ENCODE measurements at places on chromosomes 2 and 18. TPM values are rescaled to one million over a fixed set of nuclear protein-coding genes. Genes with fewer than 3 reads are reported as not detected.

DNA sequence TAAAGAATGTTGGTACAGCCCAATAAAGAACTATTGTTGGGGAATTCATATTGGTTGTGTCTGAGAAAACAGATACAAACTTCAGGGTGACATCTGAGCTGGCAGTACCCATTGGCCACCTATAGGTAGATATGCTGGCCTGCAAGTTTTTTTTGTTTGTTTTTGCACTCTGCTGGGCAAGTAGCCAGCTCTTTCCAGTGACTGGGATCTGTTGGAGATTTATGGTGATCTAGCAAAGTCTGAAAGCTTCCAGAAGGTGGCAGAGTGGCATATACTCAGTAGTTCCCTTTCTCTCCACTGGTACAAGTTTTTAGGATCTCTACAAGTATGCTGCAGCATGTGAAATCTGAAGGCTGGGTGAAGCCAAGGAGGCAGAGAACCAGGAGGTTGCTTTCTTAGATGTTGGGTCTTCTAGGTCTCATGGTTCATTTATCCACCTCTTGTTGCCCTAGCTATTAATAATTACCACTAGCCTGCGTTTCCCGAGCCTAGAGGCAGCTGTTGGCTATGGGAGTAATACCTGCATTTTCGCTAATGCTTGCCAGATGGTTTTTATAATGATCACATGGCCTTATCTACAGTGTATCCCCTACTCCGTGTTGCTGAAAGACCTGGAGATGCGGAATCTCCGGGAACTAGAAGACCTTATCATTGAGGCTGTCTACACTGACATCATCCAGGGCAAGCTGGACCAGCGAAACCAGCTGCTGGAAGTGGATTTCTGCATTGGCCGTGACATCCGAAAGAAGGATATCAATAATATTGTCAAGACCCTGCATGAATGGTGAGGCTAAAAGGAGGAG, 9.5 kb downstream of the COPS7B start:
- H3K36me3 ChIP-seq, result peaks cover 16% of the 10 kb centered on the region
- no peak overlapping the region for H3K4me3 ChIP-seq
- H3K27me3 ChIP-seq, result no peaks in the 10 kb centered on the region
- DNase-seq, result no peak

Gene SLC4A3
- not detected for total RNA-seq

GRCh38 chr18:52343138-52343537, 3.1 kb downstream of the DCC start:
- no peaks in the 10 kb centered on the region for H3K4me1 ChIP-seq
- no peak for DNase-seq
- H3K27ac ChIP-seq, result no peak overlapping the region

GRCh38 chr2:64192664-64193105, 48.5 kb upstream of the PELI1 start:
- H3K36me3 ChIP-seq, result no peaks in the 10 kb centered on the region
- peaks cover under 1% of the 10 kb centered on the region for H3K27me3 ChIP-seq
- no peak overlapping the region for H3K4me3 ChIP-seq
- DNase-seq, result no peak
- H3K27ac ChIP-seq, result no peak overlapping the region

GRCh38 chr18:23281626-23282436, 146.5 kb downstream of the CABLES1 start:
- peaks cover 6% of the 10 kb centered on the region for H3K4me1 ChIP-seq
- H3K4me3 ChIP-seq, result no peak overlapping the region
- no peak for DNase-seq

GRCh38 chr2:120231974-120232635, 8.9 kb upstream of the TMEM185B start:
- DNase-seq, result peak; percentile 72
- H3K4me1 ChIP-seq, result peaks cover 40% of the 10 kb centered on the region
- peak overlapping the region; percentile 99 for H3K4me3 ChIP-seq
- peaks cover 35% of the 10 kb centered on the region for H3K36me3 ChIP-seq

DNA sequence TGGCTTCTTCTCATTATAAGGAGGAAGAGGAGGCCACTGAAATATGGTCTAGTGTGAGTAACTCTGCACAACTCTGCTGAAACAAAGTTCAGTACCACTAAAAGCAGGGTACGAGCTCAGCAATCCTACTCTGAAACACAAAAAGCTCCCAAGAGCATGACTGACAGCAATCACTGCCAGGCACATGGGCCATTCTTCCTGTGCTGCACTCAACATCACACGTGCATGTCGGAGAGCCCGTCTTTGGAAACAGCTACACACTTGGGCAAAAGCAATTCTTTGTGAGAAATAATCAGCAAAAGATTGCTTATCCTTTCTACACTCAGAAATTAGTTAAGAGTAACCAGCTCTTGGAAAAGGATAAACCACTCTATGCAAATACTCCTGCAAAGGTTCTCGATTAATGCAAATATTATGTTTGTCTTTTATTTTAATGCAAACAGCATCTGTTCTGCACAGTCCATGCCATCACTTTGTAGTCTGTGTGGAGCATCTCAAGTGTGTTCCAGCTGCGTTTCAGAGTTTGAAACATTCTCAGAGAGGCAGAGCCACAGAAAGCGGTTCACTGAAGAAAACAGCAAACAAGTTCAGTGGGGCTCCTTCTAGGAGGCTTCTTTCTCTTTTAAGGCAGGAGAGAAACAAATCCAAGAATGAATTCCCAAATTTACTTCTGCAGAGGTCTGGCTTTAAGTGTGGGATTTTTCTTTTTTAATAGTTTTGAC, 145.0 kb downstream of the HDAC4 start:
- peaks cover 2% of the 10 kb centered on the region for H3K27me3 ChIP-seq
- no peak overlapping the region for H3K4me3 ChIP-seq
- H3K4me1 ChIP-seq, result peaks cover 58% of the 10 kb centered on the region
- H3K27ac ChIP-seq, result no peak overlapping the region

Gene SNTG2
- 2.9 TPM for total RNA-seq

DNA sequence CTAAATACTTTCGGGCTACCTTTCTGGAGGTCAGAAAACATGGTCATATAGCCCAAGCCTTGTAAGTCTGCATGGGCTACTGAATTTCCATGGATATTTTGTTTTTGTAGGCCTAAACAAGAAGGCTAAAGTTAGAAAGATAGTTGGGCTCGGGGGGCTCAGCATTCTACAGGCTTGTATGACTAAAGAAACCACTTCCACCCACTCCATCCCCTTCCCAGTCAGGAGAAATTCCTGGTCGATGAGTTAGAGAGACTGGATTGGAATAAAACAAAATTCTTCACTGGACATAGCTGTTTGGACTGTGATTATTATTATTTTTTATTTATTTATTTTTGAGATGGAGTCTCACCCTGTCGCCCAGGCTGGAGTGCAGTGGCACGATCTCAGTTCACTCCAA, 539.4 kb upstream of the TNP1 start:
- no peak overlapping the region for H3K4me3 ChIP-seq
- H3K36me3 ChIP-seq, result peaks cover 2% of the 10 kb centered on the region
- H3K27ac ChIP-seq, result no peak overlapping the region
- no peak for DNase-seq

- no peak overlapping the region for H3K4me3 ChIP-seq
- no peak for DNase-seq
- H3K4me1 ChIP-seq, result peaks cover 3% of the 10 kb centered on the region
- no peak overlapping the region for H3K27ac ChIP-seq
- no peaks in the 10 kb centered on the region for H3K36me3 ChIP-seq
Measured at GRCh38 chr18:56516789-56517188, 121.6 kb downstream of the TXNL1 start.

- no peak for DNase-seq
- peak overlapping the region; percentile 7 for H3K27ac ChIP-seq
- no peak overlapping the region for H3K4me3 ChIP-seq
- H3K27me3 ChIP-seq, result no peaks in the 10 kb centered on the region
Measured at GRCh38 chr18:61973273-61974115, 80.7 kb upstream of the RNF152 start.

- DNase-seq, result no peak
- H3K4me3 ChIP-seq, result no peak overlapping the region
- peaks cover 3% of the 10 kb centered on the region for H3K27me3 ChIP-seq
- H3K27ac ChIP-seq, result no peak overlapping the region
- peaks cover 6% of the 10 kb centered on the region for H3K4me1 ChIP-seq
Measured at GRCh38 chr2:206968134-206969086, 29.1 kb downstream of the CPO start.

DNA sequence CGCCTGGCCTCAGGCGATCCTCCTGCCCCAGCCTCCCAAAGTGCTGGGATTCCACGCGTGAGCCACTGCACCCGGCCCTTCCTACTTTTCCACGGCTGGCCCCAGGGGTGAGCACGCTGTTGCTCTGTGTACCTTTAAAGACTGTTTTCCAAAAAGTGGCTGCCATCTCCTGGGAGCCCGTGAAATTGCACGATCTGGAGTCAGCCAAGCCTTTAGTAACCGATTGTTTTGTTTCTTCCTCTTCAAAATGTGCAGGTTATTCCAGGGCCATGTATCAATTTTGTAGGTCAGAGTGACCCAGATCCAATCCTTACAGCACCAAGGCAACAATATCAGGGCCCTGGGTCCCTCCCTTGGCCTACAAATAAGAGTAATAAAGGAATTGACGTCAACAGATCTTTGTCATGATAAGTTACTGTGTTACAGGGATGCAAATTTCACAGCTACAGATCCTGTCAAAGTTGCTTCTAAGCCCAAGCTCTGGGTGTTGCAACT, 135.6 kb upstream of the ZNF236 start:
- H3K36me3 ChIP-seq, result no peaks in the 10 kb centered on the region
- H3K27ac ChIP-seq, result no peak overlapping the region
- peaks cover 12% of the 10 kb centered on the region for H3K4me1 ChIP-seq
- no peak for DNase-seq
- peaks cover 40% of the 10 kb centered on the region for H3K27me3 ChIP-seq

DNA sequence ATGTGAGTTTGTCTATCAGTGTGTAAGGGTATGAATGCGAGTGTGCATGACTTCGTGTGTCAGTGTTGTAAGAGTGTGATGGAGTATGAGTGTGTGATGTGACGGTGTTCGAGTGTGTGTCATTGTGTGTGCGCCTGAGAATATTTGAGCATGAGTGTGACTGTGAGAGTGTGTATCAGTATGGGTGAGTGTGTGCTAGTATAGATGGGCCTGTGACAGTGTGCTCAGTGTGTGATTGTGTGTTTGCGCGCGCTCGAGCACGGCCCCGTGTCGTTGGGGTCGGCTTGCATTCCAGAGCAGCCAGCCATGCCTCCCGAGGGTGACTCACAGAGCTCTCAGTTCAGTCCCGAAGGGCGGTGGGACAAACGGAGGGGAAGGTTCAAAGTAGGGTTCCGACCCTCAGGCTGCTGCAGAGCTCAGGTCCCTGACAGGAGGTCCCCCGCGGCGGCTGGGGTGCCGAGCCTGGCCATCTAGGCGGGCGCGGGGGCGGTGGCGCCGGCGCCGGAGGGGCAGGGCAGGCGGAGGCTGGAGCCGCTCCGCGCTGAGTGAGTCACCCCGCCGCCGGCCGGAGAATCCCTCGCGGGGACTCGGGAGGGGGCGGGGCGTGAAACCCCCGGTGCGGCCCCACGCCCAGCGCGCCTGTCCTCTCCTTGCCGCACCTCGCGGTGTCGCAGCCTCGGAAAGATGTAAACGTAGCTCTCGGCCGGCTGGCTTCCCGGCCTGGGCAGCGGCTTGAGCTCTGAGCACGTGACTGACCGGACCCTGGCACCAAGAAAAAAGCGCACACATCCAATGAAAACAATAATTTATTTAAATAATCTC, 3.8 kb downstream of the DLX2 start:
- H3K4me1 ChIP-seq, result peaks cover 45% of the 10 kb centered on the region
- peaks cover 79% of the 10 kb centered on the region for H3K27me3 ChIP-seq
- no peaks in the 10 kb centered on the region for H3K36me3 ChIP-seq
- peak overlapping the region; percentile 48 for H3K4me3 ChIP-seq

DNA sequence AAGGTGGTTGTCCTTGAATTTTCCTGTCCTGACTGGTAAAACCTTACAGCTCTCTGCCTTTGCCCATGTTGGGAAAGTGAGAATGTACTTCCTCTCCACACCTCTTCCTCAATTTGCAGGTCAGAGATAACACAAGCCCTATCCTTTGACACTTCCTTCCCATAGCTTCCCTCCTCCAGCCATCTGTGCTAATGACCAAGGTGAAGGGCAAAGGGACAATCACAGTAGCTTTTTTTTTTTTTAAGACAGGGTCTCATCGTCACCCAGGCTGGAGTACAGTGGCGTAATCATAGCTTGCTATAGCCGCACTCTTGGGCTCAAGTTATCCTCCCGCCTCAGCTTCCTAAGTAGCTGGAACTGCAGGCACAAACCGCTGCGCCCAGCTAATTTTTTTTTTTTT, 24.3 kb upstream of the STPG4 start:
- no peaks in the 10 kb centered on the region for H3K36me3 ChIP-seq
- H3K4me1 ChIP-seq, result peaks cover 13% of the 10 kb centered on the region
- no peak for DNase-seq
- no peak overlapping the region for H3K4me3 ChIP-seq
- H3K27ac ChIP-seq, result no peak overlapping the region
- peaks cover 9% of the 10 kb centered on the region for H3K27me3 ChIP-seq

DNA sequence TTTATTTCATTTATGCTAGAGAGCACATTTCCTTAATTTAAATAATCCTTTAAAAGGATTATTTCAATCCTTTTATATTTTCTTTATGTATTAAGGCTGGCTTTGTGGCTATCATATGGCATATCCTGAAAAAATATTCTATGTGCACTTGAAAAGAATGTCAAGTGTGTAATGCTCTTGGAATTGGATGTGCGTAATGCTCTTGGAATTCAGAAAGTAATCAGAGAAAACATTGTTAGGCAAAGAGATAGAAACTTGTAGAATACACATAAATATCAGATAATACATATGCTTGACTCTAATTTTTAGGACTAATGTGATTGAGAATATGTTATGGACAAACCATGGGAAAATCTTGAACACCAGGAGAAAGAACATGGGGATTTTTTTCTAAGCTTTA, 197.5 kb upstream of the COL3A1 start:
- no peaks in the 10 kb centered on the region for H3K27me3 ChIP-seq
- DNase-seq, result no peak
- H3K36me3 ChIP-seq, result no peaks in the 10 kb centered on the region
- H3K4me1 ChIP-seq, result no peaks in the 10 kb centered on the region

- peaks cover 2% of the 10 kb centered on the region for H3K4me1 ChIP-seq
- no peak overlapping the region for H3K27ac ChIP-seq
- H3K27me3 ChIP-seq, result peaks cover 14% of the 10 kb centered on the region
- DNase-seq, result no peak
Measured at GRCh38 chr2:65465857-65466256, 33.5 kb upstream of the SPRED2 start.
